Right renal pelvis (tissue), 4 donors: ENCODE measurements at places on chromosomes 2 and 18. TPM values are rescaled to one million over a fixed set of nuclear protein-coding genes. Genes with fewer than 3 reads are reported as not detected.

Gene TRIM54
- polyA plus RNA-seq = 3.5 TPM

Gene STAMBP
- polyA plus RNA-seq = 67.7 TPM

Gene PNPT1
- 23.4 TPM for polyA plus RNA-seq

Gene SLC40A1
- polyA plus RNA-seq = 131 TPM

Gene CXCR1
- polyA plus RNA-seq = not detected

Gene PROM2
- 24.9 TPM for polyA plus RNA-seq
